ENCODE measurements at places on chromosomes 3 and 15. TPM values are rescaled to one million over a fixed set of nuclear protein-coding genes. Genes with fewer than 3 reads are reported as not detected.
A peak's percentile ranks its signal among the peaks of the same experiment; 100 is the strongest.

DNA sequence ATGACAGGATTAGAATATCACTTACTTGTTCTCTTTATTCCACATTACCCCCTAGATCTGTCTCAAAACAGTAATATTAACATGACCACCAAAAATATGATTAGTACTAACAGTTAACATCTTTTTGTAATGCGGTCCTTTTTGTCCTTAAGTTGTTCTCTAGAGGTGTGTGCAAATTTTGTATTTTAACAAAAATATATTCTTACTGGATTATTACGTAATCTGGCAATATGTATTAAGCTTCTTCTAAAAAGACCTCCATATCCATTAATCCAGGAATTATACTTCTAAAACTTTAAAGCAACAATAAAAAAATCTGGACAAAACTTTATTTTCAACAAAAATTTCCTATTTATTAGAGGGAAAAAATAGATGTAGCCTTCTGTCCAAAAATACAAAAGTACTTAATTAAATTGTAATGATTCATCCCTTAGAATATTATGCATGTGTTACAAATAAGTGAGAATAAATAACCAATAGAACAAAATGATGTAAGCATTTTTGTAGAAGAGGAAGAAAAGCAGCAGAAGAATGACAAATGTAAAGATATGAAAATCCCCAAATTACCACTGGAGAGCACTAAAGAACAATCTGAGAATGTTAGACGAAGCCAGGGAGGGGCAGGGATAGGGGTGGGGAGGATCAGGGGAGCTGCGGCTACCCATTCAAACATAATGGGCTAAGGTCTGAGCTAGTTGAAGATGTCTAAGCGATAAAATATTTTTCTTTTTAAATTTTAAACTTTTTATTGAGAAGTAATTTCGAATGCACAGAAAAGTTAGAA lies 945.6 kb downstream of the MCTP2 start:
- H3K27me3 ChIP-seq, result no peaks in the 10 kb centered on the region
- DNase-seq, result no peak
- H3K4me3 ChIP-seq, result no peak overlapping the region
- H3K27ac ChIP-seq, result no peak overlapping the region

DNA sequence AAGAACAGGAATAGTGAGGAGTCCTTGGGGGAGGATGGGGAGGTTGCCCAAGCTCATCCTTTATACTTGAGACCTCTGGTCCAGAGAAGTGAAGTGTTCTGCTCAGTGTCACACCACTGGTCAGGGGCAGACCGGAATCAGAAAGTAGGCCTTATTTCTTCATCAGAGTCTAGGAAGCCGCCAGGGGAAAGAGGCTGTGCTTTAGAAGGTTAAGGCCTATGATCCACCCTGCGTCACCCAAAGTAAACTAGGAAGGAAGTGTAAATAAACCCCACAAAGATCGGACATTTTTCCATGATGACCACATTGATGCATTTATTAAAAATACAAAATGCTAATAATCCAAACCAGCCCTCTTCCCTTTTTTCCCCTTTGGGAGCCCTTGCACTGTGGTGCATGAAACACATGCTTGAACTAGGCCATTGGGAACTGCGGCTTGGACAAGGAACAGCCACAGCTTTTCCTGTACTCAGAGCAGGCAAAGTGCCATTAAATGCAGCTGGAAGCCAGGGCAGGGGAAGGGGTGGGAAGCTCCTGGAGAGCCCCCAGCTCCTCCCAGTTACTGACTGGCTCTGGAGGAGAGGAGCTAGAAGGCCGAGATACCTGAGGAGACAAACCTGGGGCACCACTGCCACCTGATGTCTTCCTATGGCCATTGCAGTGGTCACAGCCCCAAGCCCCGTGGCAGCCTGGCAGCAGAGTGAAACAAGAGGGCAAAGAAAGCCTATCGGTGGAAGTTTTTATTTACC lies 37.0 kb downstream of the CDC25A start:
- no peak overlapping the region for H3K27ac ChIP-seq
- DNase-seq, result peak; percentile 30
- H3K36me3 ChIP-seq, result no peaks in the 10 kb centered on the region
- no peaks in the 10 kb centered on the region for H3K4me1 ChIP-seq
- H3K27me3 ChIP-seq, result no peaks in the 10 kb centered on the region
- no peak overlapping the region for H3K4me3 ChIP-seq

- DNase-seq, result no peak
- H3K4me3 ChIP-seq, result no peak overlapping the region
- H3K4me1 ChIP-seq, result no peaks in the 10 kb centered on the region
- H3K27ac ChIP-seq, result no peak overlapping the region
- no peaks in the 10 kb centered on the region for H3K36me3 ChIP-seq
These were observed 54.0 kb downstream of the SNTN start for GRCh38 chr3:63706321-63707085.

DNA sequence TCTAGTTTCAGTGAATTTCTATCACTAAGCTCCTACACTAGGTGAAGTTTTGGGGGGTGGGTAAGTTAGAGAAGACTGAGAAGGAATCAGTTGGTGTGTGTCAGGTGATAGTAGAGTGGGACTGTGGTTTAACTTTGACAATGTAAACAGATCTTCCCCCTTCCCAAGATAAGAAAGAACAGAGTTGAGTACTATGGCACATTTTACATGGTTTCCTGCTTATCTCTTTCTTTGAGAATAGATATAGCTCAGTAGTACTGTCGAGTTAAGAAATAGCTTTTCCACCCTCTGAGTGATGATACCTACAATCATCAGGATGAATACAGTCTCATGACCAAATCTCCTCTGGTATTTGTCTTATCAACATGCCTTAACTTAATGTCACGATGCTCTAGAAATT lies 42.8 kb downstream of the GAP43 start:
- no peak for DNase-seq
- no peaks in the 10 kb centered on the region for H3K4me1 ChIP-seq
- no peaks in the 10 kb centered on the region for H3K27me3 ChIP-seq
- no peaks in the 10 kb centered on the region for H3K36me3 ChIP-seq

GRCh38 chr15:101481917-101482525 lies 7.5 kb downstream of the PCSK6 start:
- H3K4me1 ChIP-seq, result no peaks in the 10 kb centered on the region
- peaks cover 7% of the 10 kb centered on the region for H3K27me3 ChIP-seq
- H3K27ac ChIP-seq, result no peak overlapping the region
- H3K36me3 ChIP-seq, result no peaks in the 10 kb centered on the region

GRCh38 chr3:67737906-67738865 lies 83.8 kb upstream of the SUCLG2 start:
- H3K4me3 ChIP-seq, result peak overlapping the region; percentile 11
- no peaks in the 10 kb centered on the region for H3K27me3 ChIP-seq
- H3K4me1 ChIP-seq, result peaks cover 29% of the 10 kb centered on the region
- DNase-seq, result no peak
- H3K27ac ChIP-seq, result peak overlapping the region; percentile 52

GRCh38 chr3:128698211-128699047 lies 27.6 kb upstream of the RAB7A start:
- H3K36me3 ChIP-seq, result no peaks in the 10 kb centered on the region
- DNase-seq, result peak; percentile 12

- H3K36me3 ChIP-seq, result no peaks in the 10 kb centered on the region
- no peaks in the 10 kb centered on the region for H3K4me1 ChIP-seq
- no peak for DNase-seq
- no peak overlapping the region for H3K4me3 ChIP-seq
- H3K27ac ChIP-seq, result no peak overlapping the region
These were observed 457.0 kb upstream of the ALCAM start for GRCh38 chr3:104909721-104910120.

- H3K36me3 ChIP-seq, result no peaks in the 10 kb centered on the region
- H3K4me3 ChIP-seq, result no peak overlapping the region
- no peaks in the 10 kb centered on the region for H3K27me3 ChIP-seq
- H3K4me1 ChIP-seq, result no peaks in the 10 kb centered on the region
- no peak overlapping the region for H3K27ac ChIP-seq
- no peak for DNase-seq
These were observed 85.7 kb upstream of the PRR20G start for GRCh38 chr3:127373441-127374085.

GRCh38 chr15:51904421-51904820 lies 67.2 kb downstream of the LEO1 start:
- peaks cover 72% of the 10 kb centered on the region for H3K36me3 ChIP-seq
- DNase-seq, result no peak
- H3K27me3 ChIP-seq, result no peaks in the 10 kb centered on the region
- H3K27ac ChIP-seq, result no peak overlapping the region
- no peaks in the 10 kb centered on the region for H3K4me1 ChIP-seq

- H3K4me3 ChIP-seq, result peak overlapping the region; percentile 37
- H3K4me1 ChIP-seq, result no peaks in the 10 kb centered on the region
- no peaks in the 10 kb centered on the region for H3K27me3 ChIP-seq
- no peaks in the 10 kb centered on the region for H3K36me3 ChIP-seq
- no peak for DNase-seq
These were observed 1108.5 kb upstream of the EPHA6 start for GRCh38 chr3:95705786-95706418.

- no peaks in the 10 kb centered on the region for H3K36me3 ChIP-seq
- no peak overlapping the region for H3K27ac ChIP-seq
- H3K4me3 ChIP-seq, result no peak overlapping the region
- DNase-seq, result no peak
- no peaks in the 10 kb centered on the region for H3K4me1 ChIP-seq
These were observed 788.2 kb upstream of the ARPP21 start for GRCh38 chr3:34851137-34851536.

DNA sequence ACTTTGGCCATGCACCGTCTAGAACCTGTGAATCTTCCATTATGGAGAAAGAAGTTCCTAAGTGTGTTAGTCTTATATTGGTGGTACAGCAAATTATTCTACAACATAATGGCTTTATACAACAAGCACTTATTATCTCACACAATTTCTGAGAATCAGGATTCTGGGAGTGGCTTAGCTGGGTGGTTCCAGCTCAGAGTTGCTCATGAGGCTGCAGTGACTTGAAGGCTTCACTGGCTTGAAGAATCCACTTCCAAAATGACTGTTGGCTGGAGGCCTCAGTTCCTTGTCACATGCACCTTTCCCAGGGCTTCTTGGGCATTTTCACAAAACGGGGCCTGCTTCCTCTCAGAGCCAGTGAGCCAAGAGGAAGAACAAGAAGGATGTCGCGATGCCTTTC lies 82.3 kb upstream of the RNF7 start:
- H3K4me1 ChIP-seq, result peaks cover 13% of the 10 kb centered on the region
- H3K36me3 ChIP-seq, result no peaks in the 10 kb centered on the region
- H3K27me3 ChIP-seq, result peaks cover 33% of the 10 kb centered on the region
- DNase-seq, result no peak
- H3K4me3 ChIP-seq, result no peak overlapping the region
- H3K27ac ChIP-seq, result no peak overlapping the region

- no peak for DNase-seq
- H3K4me1 ChIP-seq, result no peaks in the 10 kb centered on the region
- no peak overlapping the region for H3K4me3 ChIP-seq
- no peaks in the 10 kb centered on the region for H3K27me3 ChIP-seq
- H3K27ac ChIP-seq, result no peak overlapping the region
These were observed 474.7 kb upstream of the IL12A start for GRCh38 chr3:159513867-159514380.

- H3K36me3 ChIP-seq, result no peaks in the 10 kb centered on the region
- no peak overlapping the region for H3K27ac ChIP-seq
- DNase-seq, result no peak
- no peak overlapping the region for H3K4me3 ChIP-seq
These were observed 35.4 kb downstream of the MCTP2 start for GRCh38 chr15:94266789-94267188.

GRCh38 chr3:196162679-196163078 lies 48.5 kb downstream of the ZDHHC19 start:
- no peak for DNase-seq
- H3K27ac ChIP-seq, result no peak overlapping the region
- H3K36me3 ChIP-seq, result no peaks in the 10 kb centered on the region
- peaks cover 9% of the 10 kb centered on the region for H3K4me1 ChIP-seq
- no peaks in the 10 kb centered on the region for H3K27me3 ChIP-seq

GRCh38 chr3:107841831-107842230 lies 249.0 kb downstream of the CD47 start:
- H3K4me1 ChIP-seq, result no peaks in the 10 kb centered on the region
- no peak for DNase-seq
- H3K4me3 ChIP-seq, result no peak overlapping the region
- H3K36me3 ChIP-seq, result no peaks in the 10 kb centered on the region

DNA sequence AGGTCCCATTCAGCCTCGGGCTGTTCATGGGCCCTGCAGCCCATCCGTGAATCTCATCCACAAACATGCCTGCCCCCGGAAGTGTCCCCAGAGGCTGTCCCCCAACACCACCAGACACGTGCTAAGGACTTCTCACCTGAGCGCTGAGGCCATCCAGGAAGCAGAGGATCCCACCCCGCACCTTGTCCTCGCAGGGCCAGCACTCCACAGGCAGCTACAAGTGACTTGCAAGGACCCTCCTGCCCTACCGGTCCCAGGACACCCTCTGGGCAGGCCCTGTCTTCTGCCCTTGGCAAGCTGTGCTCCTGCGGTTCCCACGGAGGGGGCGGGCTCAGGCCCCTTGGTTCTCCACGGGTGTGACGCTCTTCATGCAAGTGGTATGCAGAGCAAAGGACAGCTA lies 146.0 kb downstream of the NUP210 start:
- no peaks in the 10 kb centered on the region for H3K27me3 ChIP-seq
- DNase-seq, result no peak
- H3K36me3 ChIP-seq, result no peaks in the 10 kb centered on the region
- no peak overlapping the region for H3K27ac ChIP-seq

DNA sequence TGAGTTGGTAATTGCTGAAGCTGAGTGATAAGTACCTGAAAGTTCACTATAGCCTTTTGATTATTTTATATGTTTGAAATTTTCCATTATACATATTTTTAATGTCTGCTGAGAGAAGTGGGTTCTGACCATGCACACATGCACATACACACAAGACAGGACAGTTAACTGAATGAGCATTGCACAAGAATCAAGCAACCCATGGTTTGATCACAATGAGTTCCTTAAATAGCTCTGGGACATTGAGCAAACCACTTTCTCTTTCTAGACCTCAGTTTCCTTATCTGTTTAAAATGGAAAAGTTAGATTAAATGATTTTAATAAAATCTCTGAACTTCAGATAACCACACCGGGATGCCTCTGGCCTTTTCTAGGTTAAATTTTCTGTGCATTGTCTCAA lies 26.7 kb downstream of the SNTN start:
- H3K27ac ChIP-seq, result no peak overlapping the region
- no peak overlapping the region for H3K4me3 ChIP-seq
- no peaks in the 10 kb centered on the region for H3K27me3 ChIP-seq
- no peaks in the 10 kb centered on the region for H3K4me1 ChIP-seq
- no peak for DNase-seq

- H3K36me3 ChIP-seq, result no peaks in the 10 kb centered on the region
- no peak for DNase-seq
- H3K4me3 ChIP-seq, result no peak overlapping the region
- H3K4me1 ChIP-seq, result no peaks in the 10 kb centered on the region
These were observed 220.3 kb downstream of the THSD4 start for GRCh38 chr15:71335591-71335990.

- no peaks in the 10 kb centered on the region for H3K36me3 ChIP-seq
- H3K27me3 ChIP-seq, result no peaks in the 10 kb centered on the region
- H3K4me1 ChIP-seq, result no peaks in the 10 kb centered on the region
- no peak overlapping the region for H3K27ac ChIP-seq
These were observed 235.2 kb downstream of the DTWD1 start for GRCh38 chr15:49855917-49856637.

- H3K27me3 ChIP-seq, result no peaks in the 10 kb centered on the region
- no peak overlapping the region for H3K4me3 ChIP-seq
- no peaks in the 10 kb centered on the region for H3K36me3 ChIP-seq
- H3K4me1 ChIP-seq, result no peaks in the 10 kb centered on the region
These were observed 571.2 kb downstream of the EDEM1 start for GRCh38 chr3:5758699-5759098.

- no peak overlapping the region for H3K27ac ChIP-seq
- H3K36me3 ChIP-seq, result no peaks in the 10 kb centered on the region
- H3K4me1 ChIP-seq, result no peaks in the 10 kb centered on the region
- no peak overlapping the region for H3K4me3 ChIP-seq
These were observed 103.9 kb downstream of the MME start for GRCh38 chr3:155184011-155184410.

Gene UQCC5
- total RNA-seq, result 2.8 TPM

Gene CHCHD6
- total RNA-seq, result 8.7 TPM

Gene MINAR1
- total RNA-seq, result 0.11 TPM

Gene ERICH6
- total RNA-seq, result not detected

Gene KY
- not detected for total RNA-seq

Gene STARD5
- total RNA-seq, result 9.8 TPM

Gene EPHB3
- total RNA-seq, result 0.22 TPM

Gene AQP9
- total RNA-seq, result 0.55 TPM

All from CD4-positive, alpha-beta T cell (primary cell).